Activated naive CD4-positive, alpha-beta T cell (primary cell): ENCODE measurements at places on chromosomes 1 and 21.

DNA sequence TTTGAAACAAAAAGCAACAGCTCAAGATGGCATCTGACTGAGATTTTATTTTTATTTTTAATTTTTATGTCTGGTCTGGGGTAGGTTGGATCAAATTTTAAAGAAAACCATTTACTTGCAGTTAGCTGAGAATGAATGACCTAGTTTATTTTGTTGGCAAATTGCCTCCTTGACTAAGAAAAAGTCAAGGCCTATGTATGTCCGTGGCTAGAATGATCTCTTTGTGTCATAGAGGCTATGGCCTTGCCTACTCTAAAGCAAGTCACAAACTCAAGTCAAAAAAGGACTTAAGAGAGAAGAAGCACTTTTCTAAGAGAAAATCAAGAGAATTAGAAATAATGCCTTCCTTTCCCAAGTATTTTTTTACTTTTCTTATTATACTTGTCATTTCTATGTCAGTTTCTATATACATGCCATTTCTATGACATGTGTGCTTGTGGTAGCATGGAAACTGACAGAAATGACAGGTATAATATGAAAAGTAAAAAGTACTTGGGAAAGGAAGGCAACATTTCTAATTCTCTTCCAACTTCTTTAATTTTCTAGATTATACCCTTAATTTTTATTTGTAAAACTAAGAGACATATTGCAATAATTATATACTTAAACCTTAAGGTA lies 136.7 kb downstream of the CENPF start:
- DNase-seq, result no peak

GRCh38 chr1:226875641-226876295 lies 5.4 kb downstream of the PSEN2 start:
- DNase-seq, result no peak

DNA sequence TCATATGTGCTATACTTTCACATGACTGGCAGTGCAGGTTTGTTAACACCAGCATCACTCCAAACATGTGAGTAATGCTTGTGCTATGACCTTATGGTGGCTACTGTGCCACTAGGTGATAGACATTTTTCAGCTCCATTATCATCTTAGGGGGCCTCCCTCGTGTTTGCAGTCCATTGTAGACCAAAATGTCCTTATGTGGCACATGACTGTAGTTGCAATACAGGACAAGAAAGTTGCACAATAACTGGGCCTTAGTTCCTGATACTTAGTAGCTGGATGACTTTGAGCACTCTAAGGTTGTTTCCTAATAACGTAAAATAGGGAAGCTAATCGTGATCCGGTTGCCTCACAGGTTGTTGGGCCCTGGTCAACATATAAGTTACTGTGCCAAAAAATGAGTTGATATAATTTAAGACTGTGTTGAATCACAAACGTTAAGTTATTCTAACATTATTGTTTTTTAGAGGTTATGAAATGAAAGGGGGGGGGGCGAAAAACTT lies 511 bp upstream of the SNX27 start:
- DNase-seq, result no peak

DNA sequence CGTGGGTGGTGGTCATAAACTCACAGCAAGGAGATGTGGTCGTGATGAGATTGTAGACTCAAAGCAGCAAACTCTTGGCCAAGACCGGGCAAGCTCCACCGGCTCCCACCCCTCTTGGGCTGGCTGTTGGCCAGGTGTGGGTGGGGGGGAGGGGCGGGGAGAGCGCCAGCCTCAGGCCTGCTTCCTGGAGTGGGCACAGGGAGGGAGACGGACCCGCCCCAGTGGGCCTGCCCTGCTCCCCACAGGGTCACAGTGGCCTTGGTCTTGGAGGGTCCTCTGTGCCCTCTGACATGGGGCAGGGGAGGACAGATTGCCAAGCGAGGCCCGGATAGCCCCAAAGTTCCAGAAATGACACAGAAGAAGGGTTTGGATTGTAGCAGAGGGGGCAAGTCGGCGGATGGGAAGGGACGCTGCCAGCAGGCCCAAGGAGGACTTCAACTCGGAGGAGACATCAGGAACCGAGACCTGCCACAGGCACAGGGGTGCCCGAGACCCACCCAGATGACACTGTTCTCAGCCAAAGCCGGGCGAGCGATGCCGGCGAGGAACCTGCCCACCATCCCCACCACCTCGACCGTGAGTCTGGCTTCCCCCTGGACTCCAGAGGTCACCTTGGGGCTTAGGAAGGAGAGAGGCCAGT lies 85.4 kb upstream of the ACTRT2 start:
- no peak for DNase-seq

DNA sequence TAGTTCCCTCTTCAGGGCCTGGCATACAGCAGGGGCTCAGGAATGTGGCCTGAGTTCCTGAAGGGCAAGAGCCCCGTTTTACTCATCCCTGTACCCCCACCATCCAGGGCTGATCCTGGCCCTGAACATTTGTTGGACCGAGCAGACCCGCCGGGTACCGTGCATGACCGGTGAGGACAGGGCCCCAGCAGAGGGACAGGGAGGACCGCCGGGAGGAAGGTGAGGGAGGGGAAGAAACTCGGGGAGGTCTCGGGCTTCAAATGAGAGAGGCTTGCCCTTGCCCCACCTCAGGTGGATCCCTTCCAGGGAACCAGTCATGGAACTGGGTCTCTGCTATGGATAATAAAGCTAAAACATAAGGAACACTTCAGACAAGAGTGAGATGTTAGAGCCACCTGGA lies 167.8 kb upstream of the KLHDC7A start:
- no peak for DNase-seq

GRCh38 chr1:1058921-1059493 lies 15.1 kb downstream of the RNF223 start:
- peak; percentile 64 for DNase-seq

- DNase-seq, result peak; percentile 42
Observed at GRCh38 chr1:169604781-169605560, 18.7 kb upstream of the F5 start.

DNA sequence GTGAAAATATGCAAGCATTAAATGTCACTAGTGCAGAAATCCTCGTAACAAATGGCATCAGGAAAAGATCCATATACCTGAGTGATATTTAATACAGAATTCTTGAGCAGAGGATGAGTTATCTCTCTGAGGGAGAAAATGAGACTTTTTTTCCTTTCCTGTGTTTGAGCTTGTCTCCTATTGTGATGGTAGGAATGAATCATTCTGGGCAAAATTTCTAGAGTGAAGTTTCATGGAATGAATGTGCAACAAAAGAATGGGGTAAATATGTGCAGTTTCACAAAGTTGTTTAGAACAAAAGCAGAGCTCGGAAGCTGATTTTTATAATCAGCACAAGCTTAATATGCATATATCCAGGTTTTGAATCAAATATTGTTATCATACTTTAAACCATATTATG lies 4.6 kb downstream of the CTPS1 start:
- DNase-seq, result no peak

GRCh38 chr1:115655916-115656315 lies 14.1 kb downstream of the VANGL1 start:
- DNase-seq, result no peak

DNA sequence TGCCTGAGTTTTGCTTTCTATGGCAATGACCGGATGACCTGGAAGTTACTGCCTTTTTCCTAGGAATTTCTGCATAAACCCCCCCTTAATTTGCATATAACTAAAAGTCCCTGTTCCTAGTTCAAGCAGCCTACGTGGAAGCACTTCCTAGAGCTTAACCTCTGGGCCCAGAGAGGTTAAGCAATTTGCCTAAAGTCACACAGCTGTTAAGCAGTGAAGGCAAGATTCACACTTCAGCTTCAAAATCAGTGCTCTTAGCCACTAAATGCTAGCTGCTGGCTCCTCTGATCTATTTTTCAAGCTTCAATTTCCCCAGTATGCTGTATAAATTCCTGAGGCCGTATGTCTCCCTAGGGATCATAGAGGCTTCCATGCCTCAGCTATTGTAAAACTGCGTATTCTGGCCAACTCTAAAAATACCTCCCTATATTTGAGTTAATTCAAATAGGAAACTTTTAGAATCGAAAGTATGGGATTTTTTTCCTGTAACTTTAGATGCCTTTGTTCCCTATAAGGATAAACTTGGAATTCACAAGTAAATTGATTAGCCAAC lies 53.1 kb upstream of the CD5L start:
- no peak for DNase-seq

GRCh38 chr1:109783436-109783835 lies 19.7 kb upstream of the EPS8L3 start:
- DNase-seq, result no peak

DNA sequence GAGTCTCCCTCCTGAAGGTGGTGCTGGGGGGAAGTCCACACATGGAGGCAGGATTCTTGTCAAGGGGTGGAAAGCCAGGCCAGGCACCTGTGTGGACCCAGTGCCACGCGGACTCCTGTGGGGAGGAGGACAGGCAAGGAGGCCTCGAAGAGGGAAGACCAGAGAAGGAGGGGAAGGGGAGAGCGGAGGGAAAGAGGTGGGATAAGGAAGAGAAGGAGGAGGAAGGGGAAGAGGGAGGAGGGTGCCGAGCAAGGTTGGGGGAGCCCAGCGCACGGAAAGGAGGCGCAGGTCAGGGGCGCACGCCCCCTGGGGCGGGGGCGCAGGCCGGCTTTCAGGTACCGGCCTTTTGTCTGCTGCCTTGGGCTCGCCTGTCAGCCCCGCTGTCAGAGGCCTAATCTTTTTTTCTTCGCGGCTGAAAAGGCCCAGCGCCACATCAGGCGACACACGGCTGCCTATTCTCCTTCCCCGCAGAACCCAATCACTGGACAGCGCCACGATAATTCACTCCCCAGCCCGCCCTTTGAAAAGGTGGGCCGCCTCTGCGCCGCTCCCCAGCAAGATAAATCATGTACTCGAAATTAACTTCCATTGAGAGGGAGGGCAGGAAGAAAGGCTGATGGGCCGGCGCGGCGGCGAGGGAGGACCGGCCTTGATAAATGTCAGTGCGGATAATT lies 42.5 kb downstream of the PRDM16 start:
- no peak for DNase-seq

- no peak for DNase-seq
Observed at GRCh38 chr1:59803458-59804038, 11.2 kb upstream of the HOOK1 start.

DNA sequence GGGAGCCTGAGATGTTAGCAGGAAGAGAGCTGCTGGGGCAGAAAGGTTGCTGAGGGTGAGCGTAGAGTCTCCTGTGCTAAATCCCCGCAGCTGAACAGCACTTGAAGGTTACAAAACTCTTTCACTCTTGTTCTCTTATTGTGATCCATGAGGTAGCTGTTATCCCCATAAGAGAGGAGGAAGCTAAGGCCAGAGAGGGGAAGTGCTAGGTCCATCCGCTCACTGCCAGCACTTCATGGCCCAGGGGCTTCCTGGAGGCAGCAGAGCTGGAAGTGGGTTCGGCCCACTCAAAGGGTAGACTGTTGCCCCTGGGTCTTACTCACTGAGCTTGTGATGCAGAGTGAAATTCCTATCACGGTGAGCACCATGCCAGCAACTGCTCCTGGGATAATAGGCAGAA lies 5.6 kb downstream of the TMEM234 start:
- no peak for DNase-seq

- DNase-seq, result no peak
Observed at GRCh38 chr1:236458996-236459395, 64.8 kb upstream of the LGALS8 start.

- DNase-seq, result no peak
Observed at GRCh38 chr21:45457161-45457831, 52.3 kb downstream of the COL18A1 start.

- DNase-seq, result no peak
Observed at GRCh38 chr1:80917225-80917624, 883.5 kb upstream of the ADGRL2 start.

DNA sequence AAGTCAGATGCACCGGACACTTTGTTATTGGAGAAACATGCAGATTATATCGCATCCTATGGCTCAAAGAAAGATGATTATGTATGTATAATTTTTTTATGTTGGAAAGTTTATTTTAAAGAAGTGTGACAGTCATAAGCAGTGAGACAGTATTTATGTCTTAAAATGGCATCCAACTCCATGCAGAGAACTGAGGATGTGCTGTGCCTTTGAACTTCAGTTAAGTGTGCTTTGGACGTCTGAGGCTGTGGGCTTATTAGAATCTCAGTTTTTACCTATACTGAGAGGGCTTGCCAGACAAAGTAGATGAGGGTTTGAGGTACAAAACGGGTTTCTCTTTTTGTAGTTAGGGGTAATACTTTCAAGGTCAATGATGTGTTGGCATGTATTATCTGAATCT lies 1.5 kb downstream of the RABGGTB start:
- DNase-seq, result no peak

GRCh38 chr1:114755006-114755931 lies 2.5 kb downstream of the CSDE1 start:
- no peak for DNase-seq
